ENCODE measurements at places on chromosomes 6 and 20.

DNA sequence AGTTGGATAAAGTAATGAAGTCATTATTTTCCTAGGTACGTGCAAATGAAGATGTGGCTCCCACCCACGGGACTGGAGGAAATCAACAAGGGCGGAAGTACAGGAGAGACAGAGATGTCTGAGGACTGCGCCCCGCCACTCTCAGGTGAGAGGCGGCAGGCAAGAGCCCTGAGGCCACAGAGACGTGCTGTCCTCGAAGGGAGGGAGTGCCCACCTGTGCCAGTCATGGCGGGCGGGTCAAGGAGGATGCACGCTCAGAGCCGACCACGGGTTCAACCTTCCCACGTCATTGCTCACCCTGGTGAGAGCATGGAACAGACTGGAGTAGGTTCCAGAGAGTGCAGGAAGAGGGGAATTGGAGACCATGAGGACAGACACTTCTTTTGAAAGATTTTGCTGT is 12.7 kb downstream of the CST8 start:
- no peak for DNase-seq

DNA sequence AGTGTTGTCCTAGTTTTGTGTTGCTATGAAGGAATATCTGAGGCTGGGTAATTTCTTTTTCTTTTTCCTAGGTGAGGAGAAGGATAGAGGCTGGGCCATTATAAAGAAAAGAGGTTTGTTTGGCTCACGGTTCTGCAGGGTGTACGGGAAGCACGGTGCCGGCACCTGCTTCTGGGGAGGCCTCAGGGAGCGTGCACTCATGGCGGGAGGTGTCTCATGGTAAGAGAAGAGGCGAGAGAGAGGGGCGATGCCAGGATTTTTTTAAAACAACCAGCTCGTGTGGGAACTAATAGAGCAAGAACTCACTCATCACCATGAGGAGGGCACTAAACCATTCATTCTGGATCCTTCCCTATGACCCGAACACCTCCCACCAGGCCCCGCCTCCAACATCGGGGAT is 14.2 kb upstream of the NPBWR2 start:
- no peak for DNase-seq

DNA sequence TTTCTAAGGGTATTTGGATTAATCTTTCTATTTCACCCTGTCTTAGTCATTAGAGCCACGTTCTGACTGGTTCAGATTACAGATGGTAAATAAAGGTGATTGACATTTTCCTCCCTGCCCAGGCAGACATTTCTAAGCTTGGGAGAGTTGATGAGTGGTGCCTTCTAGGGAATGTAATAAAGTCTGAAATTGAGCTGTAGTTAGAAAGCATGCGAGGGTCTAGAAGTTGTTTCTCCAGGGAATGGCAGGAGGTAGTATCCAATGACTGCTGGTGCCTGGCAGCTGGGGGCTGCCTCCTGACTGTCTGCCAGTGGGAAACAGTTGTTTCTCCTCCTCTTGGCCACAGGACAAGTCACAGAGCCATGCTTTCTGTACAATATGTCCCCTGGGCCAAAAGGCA is 14.6 kb downstream of the EDN3 start:
- DNase-seq = no peak

DNA sequence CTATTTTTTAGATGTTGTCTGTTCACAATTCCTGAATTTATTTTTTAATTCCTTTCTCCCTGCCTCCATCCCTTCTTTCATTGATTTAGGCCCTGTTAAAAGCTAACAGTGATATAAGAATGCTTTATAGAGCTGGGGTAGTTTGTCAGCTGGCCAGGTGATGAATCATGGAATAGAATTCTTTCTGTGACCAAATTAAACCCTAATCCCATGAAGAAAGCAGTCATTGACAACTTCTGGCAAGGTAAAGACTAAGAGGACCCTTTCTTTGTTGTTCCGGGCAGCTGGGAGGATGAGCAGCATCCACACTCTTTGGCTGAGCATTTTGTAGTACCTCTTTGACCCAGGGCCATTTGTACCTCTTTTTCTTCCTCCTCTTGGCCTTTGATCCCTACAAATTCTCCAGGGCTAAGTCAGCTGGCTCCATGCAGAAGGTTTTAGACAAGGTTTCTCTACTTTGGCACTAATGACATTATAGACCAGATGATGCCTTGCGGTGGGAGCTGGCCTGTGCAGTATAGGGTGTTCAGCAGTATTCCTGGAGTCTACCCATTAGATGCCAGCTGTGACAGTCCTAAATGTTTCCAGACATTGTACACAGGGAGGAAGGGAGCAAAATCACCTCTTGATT is 102.9 kb downstream of the SLX4IP start:
- no peak for DNase-seq

DNA sequence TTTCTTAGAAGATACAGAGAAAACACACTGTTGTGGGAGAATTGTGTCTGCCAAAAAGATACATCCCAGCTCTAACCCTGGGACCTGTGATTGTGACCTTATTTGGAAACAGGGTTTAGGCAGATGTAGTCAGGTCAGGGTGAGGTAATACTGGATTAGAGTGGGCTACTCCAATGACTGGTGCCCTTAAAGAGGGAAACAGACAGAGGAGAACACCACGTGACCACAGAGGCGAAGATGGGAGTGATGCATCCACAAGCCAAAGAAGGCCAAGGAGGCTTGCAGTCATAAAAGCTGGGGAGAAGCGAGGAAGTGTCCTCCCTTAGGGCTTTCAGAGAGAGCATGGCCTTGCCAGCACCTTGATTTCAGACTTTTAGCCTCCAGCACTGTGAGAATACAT is 35.6 kb downstream of the SLC52A3 start:
- no peak for DNase-seq

DNA sequence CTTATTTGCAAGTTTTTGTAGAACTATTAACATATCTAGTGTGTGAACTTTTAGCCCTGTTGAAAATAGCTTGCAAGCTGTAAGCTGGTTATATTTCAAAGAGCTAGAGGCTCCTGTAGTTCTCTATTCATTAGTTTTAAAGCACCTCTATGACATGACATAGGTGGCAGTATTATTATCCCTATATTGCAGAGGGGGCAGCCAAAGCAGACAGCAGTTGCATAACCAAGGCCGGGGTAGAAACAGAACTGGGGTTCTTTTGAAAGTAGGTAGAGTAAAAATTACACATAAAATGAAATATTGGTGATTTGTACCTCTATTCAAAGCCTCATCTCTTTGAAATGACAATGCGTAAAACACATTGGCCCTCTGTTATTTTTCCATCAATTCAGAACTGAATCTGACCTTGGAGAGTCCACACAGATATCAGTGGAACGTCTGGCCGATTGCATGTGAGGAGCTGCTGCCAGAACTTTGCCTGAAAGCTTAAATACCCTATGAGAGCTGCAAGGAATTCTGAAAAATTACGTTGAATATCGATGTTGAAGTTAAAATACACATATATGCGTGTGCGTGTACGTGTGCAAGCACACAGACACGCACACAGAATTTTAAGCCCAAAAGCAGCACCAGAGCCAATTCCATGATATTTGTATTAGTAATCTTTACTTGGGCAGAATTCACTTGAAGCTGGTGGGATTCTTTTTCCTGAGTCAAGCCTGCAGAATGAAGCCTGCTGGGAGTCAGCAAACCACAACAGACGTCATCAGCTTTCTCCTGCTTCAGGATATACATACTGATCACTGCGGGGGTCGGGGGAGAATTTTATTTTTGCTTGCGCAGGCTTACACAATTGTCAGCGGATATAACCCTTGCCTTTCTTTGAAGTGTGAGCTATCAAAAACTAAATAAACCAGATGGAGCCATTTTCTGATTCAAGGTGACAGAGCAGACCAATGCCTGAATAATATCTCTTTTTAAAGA is 163.2 kb downstream of the PDE7B start:
- DNase-seq = no peak

DNA sequence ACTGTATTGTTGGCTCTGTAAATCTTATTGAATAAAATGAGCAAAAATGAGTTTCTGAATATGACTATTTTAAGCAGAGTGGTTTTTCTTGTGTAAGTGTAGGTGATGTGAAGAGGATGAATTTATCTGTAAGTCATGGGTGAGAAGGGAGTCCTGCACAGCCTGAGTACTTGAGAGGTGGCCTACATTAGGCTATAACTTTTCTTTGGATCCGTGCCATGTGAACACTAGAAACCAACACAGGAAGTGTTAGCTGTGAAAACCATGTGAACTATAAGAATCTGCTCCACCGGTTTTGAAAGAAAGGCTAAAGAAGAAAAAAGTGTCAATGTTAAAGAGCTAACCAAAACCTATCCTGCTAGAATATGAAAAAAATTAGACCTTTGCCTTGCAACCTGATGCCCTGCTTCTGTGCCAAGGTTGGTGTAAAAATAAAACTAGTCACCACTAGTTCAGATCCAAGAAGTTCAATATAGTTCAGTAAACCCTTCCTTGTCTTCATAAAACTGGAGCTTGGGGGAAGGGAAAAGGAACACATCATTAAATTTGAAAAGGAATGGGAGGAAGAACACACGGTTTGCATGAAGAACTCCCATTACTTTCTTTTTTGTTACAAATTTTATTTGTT is 21.3 kb downstream of the PLCB1 start:
- no peak for DNase-seq

- no peak for DNase-seq
These were observed 34.5 kb downstream of the SYTL3 start for GRCh38 chr6:158684311-158684710.

GRCh38 chr20:48694381-48694865 is 133.4 kb downstream of the PREX1 start:
- DNase-seq = no peak

- peak; percentile 98 for DNase-seq
These were observed at the start of gene AKIRIN2 for GRCh38 chr6:87701676-87702588. TSS of gene AKIRIN2 (minus strand) at chr6:87702233. CDS start at chr6:87701684, 549 bp downstream.

GRCh38 chr20:35303382-35303734 is 11.1 kb upstream of the FAM83C start:
- DNase-seq = no peak

DNA sequence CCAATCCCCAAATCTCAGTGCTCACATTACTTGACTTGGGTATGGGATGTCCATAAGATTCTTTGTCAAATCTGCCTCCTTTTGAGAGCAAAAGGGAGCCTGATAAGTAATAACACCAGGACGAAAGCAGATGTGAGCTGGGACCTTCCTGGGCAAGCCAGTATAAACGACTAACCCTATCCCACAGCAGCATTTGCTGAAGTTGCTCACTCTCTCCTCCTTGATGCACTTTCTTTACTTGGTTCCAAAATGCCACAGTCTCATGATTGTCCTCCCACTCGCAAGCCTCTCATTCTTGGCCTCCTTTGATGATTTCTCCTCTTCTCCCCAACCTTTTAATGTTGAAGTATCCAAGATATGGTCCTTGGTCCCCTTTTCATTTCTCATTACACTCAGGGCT is 44.7 kb upstream of the TAGAP start:
- no peak for DNase-seq

- DNase-seq = no peak
These were observed 1324.4 kb upstream of the EYS start for GRCh38 chr6:67031451-67031850.

DNA sequence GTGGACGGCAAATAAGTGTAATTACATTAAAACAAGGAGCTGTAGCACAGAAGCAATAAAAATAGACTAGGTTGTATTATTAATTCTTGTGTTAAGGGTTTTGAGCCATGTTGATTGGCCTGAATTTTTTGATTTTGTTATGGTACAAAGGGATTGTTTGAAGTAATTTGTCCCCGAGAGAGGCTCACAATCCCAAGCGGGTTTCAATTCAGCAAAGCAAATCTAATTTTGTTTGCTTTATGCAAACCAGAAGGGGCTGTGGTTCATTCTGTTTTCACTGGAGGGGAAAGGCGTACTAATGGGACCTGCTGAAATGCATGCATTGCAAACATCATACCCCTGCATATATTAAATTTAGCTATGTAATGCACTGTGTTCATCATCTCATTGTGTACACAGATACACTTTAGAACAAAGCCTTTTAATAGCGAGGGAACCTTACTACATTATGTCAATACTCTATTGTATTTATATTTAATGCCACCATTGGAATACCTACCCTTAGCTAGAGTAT is 379.5 kb upstream of the POU3F2 start:
- no peak for DNase-seq

DNA sequence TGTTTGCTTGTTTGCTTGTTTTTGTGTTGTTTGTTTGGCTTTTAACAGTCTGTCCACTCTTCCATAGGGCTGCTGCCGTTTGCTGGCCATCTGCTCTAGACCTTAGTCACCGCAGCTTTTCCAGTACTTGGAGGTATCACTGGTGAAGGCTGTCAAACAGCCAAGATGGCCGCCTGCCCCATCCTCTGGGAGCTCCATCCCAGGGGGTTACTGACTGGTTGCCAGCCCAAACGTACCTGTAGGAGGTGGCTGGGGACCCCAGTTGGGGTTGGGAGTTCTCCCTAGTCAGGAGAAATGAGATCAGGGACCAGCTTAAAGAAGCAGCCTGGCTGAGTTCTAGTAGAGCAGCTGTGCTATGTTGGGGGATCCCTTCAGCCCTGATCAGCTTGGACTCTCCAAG is 418.4 kb downstream of the KHDRBS2 start:
- DNase-seq = no peak

GRCh38 chr6:35288834-35289233 is 8.8 kb upstream of the DEF6 start:
- DNase-seq = no peak

DNA sequence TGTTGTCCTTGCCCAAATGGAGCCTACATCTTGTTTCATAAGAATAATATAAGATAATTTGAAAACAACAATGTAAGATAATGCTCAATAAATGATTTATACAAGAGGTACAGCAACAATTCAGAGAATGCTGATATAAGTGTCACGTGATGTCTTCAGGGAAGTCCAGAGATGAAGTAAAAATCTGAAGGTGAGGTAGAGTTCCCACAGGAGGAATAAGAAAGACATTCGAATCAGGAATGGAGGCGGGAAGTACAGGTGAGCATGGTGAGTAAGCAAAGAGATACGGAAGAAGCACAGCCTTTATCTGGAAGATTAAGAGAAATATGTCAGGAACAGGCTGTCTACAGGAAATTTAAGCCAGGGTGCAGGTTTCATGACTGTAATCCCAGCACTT is 165.9 kb upstream of the MARCKS start:
- DNase-seq = no peak

DNA sequence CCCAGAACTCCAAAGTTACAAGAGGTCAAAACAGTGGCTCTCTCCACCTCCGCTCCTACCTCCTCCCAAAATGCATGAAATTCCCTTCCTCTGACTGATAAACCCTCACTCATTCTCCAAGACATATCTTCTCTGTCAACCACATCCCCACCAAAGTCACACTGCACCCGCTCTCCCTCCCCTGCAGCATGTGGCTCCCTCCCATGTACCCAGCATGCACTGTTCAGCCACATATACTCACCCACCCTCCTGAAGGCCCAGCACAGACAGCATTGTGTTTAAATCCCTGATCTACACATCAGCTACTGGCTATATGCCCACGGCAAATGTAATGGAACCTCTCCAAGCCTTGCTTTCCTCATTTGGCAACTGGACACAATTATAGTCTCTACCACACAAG is 5.5 kb upstream of the POU5F1 start:
- no peak for DNase-seq

GRCh38 chr6:47334334-47334733 is 24.6 kb upstream of the TNFRSF21 start:
- no peak for DNase-seq

DNA sequence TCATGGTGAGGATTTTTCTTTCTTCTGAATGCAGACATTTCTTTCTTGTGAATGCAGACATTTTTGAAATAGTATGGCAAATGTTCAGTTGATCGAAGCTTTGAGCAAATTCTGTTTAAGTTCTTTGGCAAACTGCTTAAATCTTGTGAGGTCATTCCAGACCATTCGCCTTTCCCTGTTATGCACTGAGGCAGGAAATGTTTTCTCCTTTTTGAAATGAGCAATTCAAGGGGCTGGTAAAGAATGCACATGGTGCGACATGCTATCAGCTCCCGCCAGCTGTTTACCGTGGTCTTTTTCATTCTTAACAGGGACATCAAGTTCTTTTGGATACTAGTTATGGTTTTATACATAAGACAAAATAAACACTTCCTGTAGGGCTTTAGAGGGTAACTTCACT is 112.0 kb upstream of the CCN2 start:
- DNase-seq = no peak
